Sigmoid colon (tissue), 7 donors: ENCODE measurements at places on chromosomes 3 and 15. TPM values are rescaled to one million over a fixed set of nuclear protein-coding genes. Genes with fewer than 3 reads are reported as not detected.

GRCh38 chr15:34079904-34080303 lies 21.8 kb downstream of the EMC7 start:
- DNase-seq: no peak

GRCh38 chr3:188925376-188925775 lies 246.4 kb upstream of the TPRG1 start:
- DNase-seq: no peak

- no peak for DNase-seq
These were observed 282.5 kb downstream of the ULK4 start for GRCh38 chr3:41679374-41679773.

DNA sequence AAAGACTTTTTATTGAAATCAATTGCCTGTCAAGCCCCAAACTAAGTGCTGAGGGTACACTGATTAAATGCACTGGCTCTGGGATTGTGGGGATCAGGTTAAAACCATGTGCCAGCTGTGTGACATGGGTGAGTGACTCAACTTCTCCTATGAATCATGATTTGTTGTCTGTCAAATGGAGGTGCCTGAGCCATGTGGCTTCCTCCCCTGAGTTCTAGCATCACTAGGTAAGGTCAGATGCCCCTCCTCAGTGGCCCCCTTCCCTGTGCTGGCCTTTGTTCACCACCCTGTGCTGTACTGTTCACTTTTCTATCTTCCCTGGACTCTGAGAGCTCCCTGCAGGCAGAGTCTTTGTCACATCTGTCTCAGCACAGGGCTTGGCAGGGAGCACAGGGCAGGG lies 43.6 kb upstream of the ATP2B2 start:
- no peak for DNase-seq

DNA sequence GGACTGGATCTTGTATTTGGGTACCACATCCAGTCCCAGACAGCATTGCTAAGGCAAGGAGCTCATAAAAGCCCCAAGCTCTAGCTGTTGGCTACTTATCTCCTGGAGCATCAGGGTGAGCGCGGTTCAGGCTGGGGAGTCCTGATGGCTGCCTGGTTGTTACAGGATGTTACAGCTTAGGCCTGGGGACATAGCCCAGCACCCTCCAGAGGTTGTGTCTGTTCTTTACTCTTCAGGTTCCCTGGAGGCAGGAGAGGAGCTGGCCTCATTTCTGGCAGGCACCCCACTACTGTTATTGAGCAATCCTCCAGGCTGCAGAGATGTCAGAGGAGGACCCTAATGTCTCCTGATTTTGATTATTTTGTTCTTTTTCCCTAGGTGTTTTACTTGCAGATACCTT lies 26.6 kb downstream of the APBA2 start:
- peak; percentile 18 for DNase-seq

GRCh38 chr3:42868841-42869240 lies 6.8 kb downstream of the CYP8B1 start:
- DNase-seq: no peak

GRCh38 chr15:55937040-55937439 lies 56.4 kb downstream of the NEDD4 start:
- DNase-seq: no peak

GRCh38 chr3:42094128-42094527 lies 3.0 kb downstream of the TRAK1 start:
- no peak for DNase-seq

The CELSR3 gene
- under 0.01 TPM for polyA plus RNA-seq

The PPP1R14D gene
- 395 TPM for polyA plus RNA-seq

The EAF2 gene
- polyA plus RNA-seq: 9.6 TPM

The MORC1 gene
- 0.03 TPM for polyA plus RNA-seq
